ENCODE measurements at places on chromosomes 16 and 17. TPM values are rescaled to one million over a fixed set of nuclear protein-coding genes. Genes with fewer than 3 reads are reported as not detected.

The CSH2 gene
- total RNA-seq = not detected

The KRT33A gene
- total RNA-seq = not detected

The ITGAX gene
- not detected for total RNA-seq

The COPS3 gene
- total RNA-seq = 205 TPM

The TPSB2 gene
- total RNA-seq = not detected

The SLC5A2 gene
- 0.11 TPM for total RNA-seq

The GCGR gene
- total RNA-seq = not detected

DNA sequence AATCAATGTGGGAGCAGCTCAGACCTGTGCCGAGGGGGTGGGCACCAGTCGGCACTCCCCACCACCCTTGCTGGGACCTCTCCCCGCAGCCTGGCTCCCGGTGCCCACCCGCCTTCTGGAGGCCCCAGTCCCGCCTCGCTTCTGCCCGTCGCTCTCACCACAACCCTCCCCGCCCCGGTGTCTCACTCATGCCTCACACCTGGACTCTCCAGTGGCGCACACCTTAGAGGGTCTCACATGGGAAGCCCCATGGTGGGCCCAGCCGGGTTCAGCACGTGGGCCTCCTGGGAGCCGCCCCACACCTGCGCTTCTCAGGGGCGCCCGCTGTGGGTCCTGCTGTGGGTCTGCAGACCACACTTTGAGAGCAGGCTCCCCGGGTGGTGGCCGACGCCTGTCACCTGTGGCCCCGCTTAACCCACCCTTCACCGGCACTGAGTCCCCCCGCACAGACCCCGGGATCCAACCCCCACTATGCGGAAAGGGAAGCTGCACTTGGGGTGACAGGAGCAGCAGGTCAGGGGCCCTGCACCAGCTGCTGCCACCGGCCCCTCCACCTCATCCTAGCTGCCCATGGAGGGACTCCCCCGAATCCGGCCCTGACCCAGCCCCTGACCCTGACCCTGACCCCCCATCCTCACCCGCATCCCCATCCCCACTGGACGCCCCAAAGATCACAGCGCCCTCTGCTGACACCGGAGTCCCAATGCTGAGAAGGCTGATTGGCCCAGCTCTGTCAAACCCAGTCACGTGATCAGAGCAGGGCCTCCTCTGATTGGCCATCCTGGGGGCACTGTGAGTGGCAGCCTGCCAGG, 27.4 kb upstream of the SLC38A10 start:
- peak; percentile 36 for DNase-seq

DNA sequence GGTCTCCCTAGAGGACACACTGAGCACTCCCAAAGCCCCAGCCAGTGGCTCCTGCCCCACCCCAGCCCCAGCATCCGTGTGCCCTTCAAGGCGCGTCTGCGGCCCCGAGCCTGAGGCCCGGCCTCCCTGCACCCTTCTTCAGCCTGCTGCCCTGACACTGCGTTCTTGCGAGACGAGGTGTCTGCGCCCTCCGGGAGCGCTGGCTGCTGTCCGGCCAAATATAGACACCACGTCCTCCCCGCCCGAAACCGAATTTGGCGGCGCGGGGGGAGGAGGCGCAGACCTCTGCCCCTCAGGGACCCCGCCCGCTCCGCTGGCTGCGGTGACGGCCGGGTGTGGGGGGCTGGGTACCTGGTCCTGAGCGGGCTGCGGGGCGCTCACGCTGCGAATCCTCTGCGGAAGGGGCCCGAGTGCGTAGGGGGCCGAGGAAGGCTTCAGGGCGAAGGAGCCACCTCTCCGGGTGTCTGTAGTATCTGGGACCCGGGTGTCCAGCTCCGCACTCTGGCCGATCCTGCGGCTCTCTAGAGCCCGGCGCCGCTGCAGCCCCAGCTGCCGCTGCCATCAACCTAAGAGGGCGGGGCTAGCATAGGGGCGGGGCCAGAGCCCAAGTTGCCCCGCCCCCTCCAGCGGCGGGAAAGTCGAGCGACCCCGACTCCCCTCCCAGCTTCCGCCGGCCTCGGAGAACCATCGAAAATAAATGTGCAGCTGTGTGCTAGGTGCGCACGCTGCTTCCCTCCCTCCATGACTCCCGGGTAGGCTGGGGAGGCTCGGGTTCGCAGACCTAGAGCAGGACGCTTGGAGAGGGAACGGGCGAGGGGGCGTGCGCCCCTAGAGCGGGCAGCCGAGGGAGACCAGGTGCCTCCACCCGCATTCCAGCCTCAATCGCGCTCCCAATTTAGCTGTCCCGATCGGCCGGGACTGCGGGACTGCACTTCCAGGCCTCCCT, at the start of gene CORO6:
Gene CORO6, minus strand, starts transcription at position 576 of the 946 bp plus-strand sequence. CDS start 1,491 bp downstream, outside the sequence.
- DNase-seq = no peak

DNA sequence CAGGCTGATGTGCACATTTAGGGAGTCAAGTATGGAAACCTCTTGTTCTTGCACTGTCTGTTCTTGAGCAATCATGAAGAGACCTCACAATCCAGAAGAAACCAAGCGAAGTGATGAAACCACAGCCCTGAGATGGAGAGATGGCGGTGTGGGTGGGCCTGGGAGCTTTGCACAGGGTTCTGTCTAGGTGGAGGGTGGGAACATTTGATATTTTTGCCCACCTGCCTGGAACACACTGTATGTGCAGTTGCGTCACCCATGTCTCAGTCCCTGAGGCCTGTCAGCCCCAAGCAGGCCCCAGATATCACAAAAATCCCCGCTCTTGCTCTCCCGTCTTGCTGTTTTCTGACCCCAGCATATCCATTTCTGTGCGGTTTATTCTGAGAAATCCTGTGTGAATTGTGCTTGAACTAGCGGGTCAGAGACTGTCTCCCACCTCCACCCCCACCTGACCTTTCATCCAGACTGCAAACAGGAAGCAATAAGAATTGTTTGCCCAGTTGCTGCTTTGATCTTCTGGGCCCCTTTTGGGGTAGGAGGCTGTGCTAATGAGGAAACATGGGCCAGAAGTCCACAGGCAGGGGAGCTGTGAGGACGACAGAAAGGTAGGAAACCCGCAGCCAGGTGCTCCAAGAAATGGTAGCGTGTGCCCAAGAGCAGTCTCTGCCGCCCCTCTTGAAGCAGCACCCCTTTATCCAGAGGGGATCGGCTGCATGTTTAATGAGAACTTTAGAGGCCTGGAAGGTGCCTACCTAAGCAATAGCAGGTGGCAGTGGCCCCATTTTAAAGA, 183.8 kb downstream of the CCDC182 start:
- no peak for DNase-seq

DNA sequence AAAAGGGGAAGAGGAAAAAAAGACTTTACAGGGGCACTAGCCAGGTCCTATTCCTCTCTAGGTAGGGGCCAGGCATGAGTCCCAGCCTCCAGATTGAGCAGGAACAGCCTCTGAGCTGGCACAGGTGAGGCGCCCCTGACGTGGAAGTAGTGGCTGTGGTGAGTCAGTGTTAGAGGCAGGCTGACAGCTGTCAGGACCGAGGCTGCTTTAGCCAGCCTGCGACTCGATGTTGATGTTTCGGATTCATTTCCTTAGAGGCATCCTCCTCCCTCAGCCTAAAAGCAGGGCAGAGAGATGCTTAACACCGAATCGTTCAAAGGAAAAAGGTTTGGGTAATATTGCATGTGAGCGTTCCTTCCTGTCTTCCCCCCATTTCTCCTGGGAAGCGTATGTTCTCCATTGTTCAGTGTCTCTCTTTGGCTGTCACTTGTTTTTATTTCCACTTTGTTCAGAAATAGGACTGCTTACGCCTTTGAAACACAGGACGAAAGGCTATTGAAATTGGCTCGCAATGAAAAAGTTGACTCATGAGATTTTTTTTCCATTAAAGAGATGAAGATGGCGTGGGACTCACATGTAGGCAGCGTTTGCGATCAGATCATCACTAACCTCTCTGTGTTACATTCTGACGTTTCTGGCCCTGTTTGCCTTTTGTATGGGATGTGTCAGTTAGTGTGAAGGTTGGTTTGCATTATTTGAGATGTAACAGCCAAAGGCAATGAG, 1.3 kb downstream of the KIAA0513 start:
- DNase-seq = peak; percentile 80

DNA sequence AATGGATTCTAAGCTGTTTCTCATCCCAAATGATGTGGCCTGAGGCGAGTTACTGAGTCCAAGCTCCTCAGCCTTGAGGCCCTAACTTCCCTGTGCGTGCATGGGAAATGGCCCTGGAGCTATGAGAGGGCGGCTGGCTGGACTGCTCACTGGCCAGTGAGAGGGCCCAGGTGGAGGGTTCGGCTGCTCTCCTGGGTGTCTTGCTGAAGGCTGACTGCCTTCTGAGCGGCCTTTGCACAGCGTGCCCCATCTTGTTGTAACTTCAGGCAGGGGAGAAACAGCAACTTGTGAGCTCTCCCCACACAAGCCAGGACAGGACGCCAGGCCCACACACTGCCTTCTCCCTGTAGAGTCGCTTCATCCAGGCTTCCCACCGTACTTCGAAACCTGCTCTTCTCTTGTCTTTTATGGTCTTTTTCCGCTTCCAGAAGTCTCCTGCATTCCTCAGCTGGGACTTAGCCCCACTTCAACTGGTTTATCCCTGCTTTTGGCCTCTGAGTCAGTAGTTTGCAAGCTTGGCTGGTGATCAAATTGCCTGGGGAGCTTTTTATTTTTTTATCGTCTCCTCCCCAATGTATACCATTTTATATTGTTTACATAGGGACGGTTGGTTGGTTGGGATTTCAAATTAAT, 13.3 kb downstream of the CDH3 start:
- peak; percentile 98 for DNase-seq

GRCh38 chr17:8121407-8121680, 2.6 kb downstream of the HES7 start:
- no peak for DNase-seq

DNA sequence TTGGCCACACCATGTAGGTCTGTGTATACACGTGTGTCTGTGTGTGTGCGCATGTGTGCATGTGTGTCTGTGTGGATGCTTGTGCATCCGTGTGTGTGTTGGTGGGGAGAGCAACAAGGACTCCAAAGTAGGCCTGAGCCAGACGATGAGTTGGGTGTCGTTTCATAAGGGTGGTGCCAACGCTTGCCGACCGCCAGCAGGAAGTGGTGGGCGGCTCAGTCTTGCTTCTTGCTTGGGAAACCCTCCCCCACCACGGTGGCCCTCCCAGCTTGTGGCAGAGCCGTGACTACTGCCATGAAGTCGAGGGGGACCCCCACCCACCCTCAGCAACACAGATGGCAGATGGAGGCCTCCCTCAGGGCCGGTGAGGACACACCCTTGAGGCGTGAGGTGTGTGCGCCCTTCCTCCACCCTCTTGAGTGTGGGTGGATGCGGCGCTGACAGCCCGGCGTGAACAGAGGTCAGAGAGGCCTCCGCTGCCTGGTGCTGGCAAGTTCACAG, 17.5 kb downstream of the SBK1 start:
- DNase-seq = no peak

GRCh38 chr17:69173118-69173517, 31.4 kb upstream of the ABCA6 start:
- DNase-seq = no peak

- DNase-seq = no peak
Measured at GRCh38 chr17:34886831-34887230, 74.4 kb downstream of the CCT6B start.

GRCh38 chr17:16470265-16470664, 21.7 kb downstream of the LRRC75A start:
- DNase-seq = no peak

GRCh38 chr17:72643575-72644216, 448.8 kb downstream of the SLC39A11 start:
- no peak for DNase-seq

DNA sequence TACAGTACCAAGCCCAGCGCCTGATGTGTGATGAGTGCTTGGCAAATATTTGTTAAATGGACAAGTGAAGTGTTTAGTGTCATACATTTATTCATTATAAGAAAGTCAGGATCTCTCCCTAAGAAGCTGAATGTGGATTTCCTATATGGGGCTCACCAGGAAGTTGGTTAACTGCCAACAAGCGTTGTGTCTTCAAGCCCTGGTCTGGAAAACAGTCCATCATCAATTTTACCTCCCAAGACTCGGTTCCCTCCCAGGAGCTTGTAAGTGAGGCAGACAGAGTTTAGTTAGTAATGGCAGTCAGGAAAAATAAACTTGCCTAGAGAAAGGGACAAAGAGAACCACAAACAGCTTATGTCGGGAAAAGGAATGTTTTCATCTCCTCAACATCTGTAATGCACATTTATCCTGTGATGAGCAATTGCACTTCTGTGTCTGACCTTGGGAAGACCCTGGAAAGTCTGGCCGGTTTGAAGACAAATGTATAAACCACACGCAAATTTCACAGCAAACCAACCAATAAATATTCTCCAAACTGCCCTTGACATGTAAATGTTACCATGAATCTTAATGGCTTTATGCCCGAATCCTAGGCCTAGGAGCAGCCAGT, 28.3 kb downstream of the C16orf95 start:
- no peak for DNase-seq

Measured in PC-3 (cell line).